Smooth muscle cell of the pulmonary artery (primary cell): ENCODE measurements at places on chromosomes 1 and 21. TPM values are rescaled to one million over a fixed set of nuclear protein-coding genes. Genes with fewer than 3 reads are reported as not detected.

Gene SASS6
- total RNA-seq, result 1.9 and 2.0 TPM in 2 replicates

Gene OSCP1
- total RNA-seq, result 8.6 and 10.1 TPM in 2 replicates

Gene OPTC
- not detected in 2 replicates for total RNA-seq

Gene ARHGAP29
- total RNA-seq, result 50.1 and 56.6 TPM in 2 replicates

Gene SLC1A7
- 0.52 and 1.1 TPM in 2 replicates for total RNA-seq

Gene TMEM82
- total RNA-seq, result not detected in 2 replicates

Gene ACKR1
- not detected in 2 replicates for total RNA-seq

Gene SLC35F3
- total RNA-seq, result 0.23 TPM in 1 of 2 replicates, not detected in the other

Gene TMEM54
- total RNA-seq, result 30.8 and 49.7 TPM in 2 replicates

Gene FOXO6
- 0.10 TPM in 1 of 2 replicates, not detected in the other for total RNA-seq

Gene SNX7
- total RNA-seq, result 29.2 and 37.7 TPM in 2 replicates

Gene NES
- 43.7 and 57.4 TPM in 2 replicates for total RNA-seq

Gene OR10R2
- total RNA-seq, result not detected in 2 replicates

Gene ERG
- total RNA-seq, result 10.8 and 26.9 TPM in 2 replicates

Gene TIE1
- total RNA-seq, result 0.65 and 1.8 TPM in 2 replicates

Gene LEPROT
- 51.7 and 71.8 TPM in 2 replicates for total RNA-seq

Gene RGL1
- 26.5 and 36.4 TPM in 2 replicates for total RNA-seq

Gene DNALI1
- 3.9 TPM in 2 replicates for total RNA-seq

Gene BCL2L15
- 0.03 and 0.07 TPM in 2 replicates for total RNA-seq
